Activated CD4-positive, alpha-beta T cell treated with anti-CD3 and anti-CD28 coated beads, Interleukin-2, amount 50 U/mL, for 16 hours (primary cell): ENCODE measurements at places on chromosomes 3 and 15.

GRCh38 chr3:5735896-5736295, 548.4 kb downstream of the EDEM1 start:
- no peak for DNase-seq

- no peak for DNase-seq
Observed at GRCh38 chr3:171159024-171159821, 132.7 kb upstream of the SLC2A2 start.

- DNase-seq, result peak; percentile 56
Observed at GRCh38 chr3:63911509-63911872, 692 bp downstream of the SCAANT1 start.

DNA sequence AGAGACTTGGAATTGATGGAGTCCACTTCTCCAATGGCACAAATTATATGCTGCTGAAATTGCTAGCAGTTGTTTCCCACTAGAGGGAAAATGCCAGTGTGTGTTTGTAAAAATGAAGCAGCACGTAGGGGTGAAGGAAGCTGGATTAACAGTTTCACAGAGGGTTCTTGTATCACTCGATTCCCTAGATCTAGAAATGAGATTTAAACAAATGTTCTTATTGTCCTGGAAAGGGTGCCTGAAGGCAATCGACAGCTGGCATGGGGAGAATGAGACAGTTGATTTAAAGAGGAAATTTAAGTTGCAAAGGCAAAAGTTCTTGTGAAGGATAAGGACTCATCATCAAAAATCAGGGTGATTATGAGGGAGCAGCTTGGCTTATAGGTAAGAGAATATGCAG, 234.8 kb upstream of the ARPP21 start:
- no peak for DNase-seq

GRCh38 chr15:80593486-80594030, 101.6 kb upstream of the ABHD17C start:
- no peak for DNase-seq

GRCh38 chr3:31966978-31967591, 14.0 kb downstream of the OSBPL10 start:
- DNase-seq, result no peak

DNA sequence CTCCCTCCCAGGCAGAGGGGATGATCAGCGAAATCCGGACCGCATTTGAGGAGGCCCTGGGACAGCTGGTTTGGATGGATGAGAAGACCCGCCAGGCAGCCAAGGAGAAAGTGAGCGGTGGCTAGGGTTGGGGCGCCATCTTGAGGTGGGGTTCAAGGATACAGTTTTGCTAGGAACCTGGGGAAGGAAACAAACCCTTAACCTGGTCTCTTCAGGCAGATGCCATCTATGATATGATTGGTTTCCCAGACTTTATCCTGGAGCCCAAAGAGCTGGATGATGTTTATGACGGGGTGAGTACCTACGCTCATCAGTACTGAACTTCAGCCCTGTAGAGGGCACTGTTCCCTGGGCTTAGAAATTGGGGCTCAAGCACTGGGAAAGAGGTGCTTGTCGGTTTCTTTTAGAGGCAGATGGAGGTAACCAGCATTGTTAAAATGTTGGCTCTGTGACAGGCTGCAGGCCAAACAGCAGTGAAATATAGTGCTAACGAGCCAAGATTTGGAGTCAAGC, 9.6 kb upstream of the PSMD2 start:
- DNase-seq, result peak; percentile 69

- DNase-seq, result no peak
Observed at GRCh38 chr3:4247391-4247790, 55.8 kb upstream of the SETMAR start.

GRCh38 chr15:79003896-79004295, 59.0 kb upstream of the CTSH start:
- no peak for DNase-seq

- no peak for DNase-seq
Observed at GRCh38 chr3:15154326-15154725, 51.7 kb upstream of the CAPN7 start.

- DNase-seq, result peak; percentile 2
Observed at GRCh38 chr3:160812304-160812703, 56.3 kb downstream of the PPM1L start.

DNA sequence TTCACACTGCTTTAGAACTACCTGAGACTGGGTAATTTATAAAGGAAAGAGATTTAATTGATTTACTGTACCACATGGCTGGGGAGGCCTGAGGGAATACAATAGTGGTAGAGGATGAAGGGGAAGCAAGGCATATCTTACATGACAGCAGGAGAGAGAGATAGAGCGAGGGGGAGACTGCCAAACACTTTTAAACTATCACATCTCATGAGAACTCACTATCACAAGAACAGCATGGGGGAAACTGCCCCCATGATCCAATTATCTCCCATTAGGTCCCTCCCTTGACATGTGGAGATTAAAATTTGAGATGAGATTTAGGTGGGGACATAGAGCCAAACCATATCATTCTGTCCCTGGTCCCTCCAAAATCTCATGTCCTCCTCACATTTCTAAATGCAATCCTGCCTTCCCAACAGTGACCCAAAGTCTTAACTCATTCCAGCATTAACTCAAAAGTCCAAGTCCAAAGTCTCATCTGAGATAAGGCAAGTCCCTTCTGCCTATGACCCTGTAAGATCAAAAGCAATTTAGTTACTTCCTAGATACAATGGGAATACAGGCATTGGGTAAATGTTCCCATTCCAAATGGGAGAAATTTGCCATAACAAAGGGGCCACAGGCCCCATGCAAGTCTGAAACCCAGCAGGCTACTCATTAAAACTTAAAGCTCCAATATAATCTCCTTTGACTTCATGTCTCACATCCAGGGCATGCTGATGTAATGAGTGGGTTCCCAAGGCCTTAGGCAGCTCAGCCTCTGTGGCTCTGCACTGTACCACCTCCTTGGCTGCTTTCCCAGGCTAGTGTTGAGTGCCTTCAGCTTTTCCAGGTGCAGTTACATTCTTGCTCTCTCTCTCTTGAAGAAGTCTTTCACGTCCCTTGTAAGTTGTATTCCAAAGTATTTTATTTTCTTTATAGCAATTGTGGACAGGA, 481.7 kb upstream of the TGFBR2 start:
- DNase-seq, result no peak

DNA sequence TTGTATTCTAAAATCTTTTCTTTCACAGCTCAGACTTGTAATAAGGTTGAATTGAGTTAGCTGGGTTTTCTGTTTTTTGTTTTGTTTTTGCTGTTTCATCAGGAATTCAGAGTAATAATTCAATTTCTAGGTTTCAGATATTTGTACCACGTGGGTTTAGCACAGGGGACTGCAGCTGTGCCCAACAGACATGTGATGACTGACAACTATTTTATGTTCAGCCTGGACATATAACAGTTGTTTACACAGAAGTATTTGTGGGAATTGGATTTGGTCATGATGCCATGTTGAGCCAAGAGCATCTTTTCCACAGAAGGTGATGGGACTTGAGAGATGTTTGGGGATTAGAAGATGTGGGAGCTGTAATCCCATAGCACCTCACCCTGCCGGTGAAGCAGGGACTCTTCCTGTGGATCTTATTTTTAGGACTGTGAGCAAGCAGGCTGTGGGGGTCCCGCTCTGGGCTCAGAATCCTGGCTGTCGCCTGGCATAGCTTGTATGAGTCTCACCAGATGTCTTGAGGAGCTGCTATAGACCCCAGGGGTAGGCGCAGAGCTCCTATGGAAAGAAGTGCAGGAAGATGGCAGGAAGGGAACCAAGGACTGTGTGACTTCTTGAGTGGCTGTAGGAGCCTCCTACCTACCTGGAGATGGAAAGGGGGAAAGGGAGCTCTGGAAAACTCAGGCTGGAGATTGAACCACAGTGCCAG, 23.7 kb downstream of the PXYLP1 start:
- DNase-seq, result no peak

DNA sequence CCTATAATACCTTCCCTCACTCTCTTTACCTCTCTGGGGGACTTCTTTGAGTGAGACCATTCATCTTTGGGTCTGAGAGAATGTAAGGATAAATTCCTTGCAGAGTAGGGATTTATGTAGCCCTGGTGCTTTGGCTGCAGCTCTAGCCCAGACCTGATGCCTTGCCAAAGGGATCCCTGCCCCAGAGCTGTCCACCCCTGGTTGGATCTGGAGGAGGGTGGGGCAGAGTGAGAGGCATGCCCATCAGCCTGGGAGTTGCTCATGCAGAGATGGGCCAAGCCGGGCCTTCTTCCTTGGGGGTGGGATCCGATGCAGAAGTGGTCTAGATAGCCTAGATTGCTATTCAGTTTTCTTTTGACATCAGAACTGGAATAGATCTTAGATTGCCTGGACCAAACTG, 31.5 kb downstream of the RTP1 start:
- no peak for DNase-seq

GRCh38 chr15:31301673-31301990, 25.0 kb upstream of the KLF13 start:
- no peak for DNase-seq

DNA sequence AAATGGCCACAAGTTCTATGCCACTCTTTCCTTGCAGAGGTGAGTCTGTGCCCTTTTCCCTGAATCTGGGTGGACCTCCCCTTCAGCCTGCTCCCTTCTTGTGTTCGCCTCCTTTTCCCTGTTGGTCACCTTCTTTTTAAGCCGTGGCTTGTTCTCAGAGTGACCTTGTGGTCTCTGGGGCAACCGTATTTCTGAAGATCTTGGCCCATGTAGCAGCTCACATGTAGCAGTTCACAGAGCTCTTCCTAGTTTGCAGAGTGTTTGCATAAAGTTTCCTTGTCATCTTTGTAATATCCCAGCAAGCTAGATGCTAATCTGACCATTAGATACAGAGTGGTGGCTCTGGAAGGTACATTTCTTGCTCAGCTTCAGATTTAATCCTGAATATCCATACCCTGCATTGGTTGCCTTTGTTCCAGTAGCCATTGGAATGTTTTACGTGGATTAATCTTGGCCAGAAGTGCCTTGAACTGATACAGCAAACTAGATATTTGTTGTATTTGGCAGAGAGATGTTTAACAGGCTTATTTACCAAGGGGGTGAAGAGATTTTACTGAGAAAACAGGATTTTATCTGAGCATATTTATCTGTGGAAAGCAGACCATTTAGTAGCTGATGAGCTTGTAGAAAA, 40.7 kb upstream of the BSN start:
- no peak for DNase-seq

GRCh38 chr3:52110502-52110901, 43.7 kb downstream of the POC1A start:
- DNase-seq, result no peak

GRCh38 chr3:131550562-131551465, 48.0 kb upstream of the MRPL3 start:
- DNase-seq, result no peak

DNA sequence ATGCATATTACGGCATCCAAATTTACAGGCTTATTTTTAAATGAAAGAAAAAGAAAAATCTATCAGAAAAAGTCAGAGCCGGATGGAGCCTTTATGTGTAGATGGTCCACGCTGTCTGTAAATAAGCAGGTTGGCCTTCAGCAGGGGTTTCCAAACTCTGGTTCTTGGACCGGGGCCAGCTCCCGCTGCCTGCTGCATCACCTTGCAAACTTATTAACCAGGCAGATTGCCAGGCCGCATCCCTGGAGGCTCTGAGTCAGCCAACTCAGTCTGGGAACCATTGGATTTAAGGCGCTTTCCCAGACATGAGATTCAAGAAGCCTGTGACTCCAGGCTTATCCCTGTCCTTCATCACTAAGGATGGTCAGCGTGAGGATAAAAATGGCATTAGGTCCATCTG, 212.4 kb downstream of the OPA1 start:
- DNase-seq, result no peak
